ENCODE measurements at places on chromosomes 13 and 19.

DNA sequence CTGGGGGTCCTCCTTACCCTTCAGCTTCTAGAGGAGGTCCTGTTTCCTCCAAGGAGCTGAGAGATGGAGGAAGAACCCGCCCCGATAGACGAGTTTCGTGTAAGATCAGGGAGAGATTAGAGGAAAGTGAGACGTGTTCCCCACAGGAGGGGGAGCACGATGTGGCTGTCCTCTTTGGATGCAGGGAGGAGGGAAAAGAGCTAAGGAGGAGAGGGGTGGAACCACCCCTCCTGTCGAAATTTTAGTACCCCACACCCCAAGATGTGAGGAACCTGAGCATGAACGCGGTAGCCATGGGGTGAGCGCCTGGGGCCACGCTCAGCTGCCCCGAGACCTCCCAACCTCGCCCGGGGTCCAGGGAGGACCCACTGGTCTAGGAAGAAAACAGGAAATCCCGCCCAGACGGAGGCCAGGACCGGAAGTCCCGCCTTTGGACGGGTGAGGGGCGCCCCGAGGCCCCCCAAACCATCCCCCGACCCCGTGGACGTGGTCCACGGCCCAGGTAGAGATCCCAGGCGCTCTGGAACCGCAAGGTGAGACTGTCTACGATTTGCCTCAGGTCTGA, 1.2 kb downstream of the AKT1S1 start:
- no peak for DNase-seq

DNA sequence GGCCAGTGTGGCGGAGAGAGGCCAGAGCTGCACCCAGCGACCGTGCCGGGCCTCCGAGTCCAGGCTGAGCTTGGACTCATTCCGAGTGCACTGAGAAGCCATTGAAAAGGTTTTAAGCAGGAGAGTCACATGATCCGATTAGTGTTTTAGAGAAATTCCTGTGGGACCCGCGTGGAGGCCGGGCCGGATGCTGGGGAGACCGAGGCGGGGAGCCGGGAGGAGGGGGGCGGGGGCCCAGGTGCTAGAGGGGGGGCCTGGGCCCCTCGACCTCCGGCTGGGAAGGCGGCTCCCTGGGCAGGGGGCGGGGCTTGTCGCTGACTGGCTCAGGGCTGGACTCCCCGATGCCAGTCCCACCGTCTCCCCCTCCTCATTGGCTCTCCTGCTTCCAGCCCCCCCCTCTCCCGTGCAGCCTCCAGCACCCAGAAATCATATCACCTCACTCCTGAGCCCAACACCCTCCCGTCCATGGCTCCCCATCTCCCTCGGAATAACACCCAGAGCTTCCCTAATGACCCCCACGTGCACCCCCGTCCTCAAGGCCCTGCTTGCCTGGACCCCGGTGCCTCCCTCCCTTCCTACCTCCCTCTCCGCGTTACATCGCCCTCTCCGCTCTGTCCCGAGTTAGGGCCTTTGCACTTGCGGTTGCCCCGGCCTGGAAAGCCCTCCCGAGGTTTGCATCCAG, 5.2 kb upstream of the ZNF579 start:
- DNase-seq, result no peak

DNA sequence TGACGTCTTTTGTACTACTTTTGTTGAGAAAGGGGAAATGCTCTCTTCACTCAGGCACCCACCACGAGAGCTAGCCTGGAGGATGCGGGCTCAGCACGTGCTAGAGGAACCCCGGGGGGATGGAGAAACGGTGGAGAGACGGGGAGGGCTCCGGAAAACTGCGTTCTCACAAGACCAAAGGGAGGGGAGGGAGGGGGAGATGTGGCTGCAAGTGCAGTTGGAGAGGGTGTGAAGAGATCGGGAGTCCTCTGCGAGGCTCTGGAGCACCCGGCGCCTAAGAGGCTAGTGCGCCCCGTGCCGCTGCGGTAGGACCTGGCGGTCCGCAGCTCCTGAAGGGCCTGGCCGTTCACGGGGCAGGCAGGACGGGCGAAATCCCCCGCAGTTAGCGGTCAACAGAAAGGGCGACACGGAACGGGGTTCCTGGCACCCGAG, 43.4 kb upstream of the XPO4 start:
- DNase-seq, result no peak

DNA sequence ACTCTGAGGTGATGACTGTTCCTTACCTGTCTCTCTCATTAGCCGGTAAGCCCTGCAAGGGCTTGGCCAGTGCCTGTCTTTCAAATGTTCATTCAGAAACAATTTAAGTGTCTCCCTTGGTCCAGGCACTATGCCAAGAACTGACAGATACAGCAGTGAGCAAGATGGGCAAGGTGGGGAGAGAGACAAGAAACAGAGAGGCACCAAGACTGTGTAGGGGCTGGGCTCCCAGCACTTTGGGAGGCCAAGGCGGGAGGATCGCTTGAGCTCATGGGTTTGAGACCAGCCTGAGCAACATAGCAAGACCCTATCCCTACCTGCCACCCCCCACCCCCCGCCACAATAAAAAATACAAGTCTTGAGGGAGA, 1.3 kb upstream of the CCNE1 start:
- DNase-seq, result no peak

DNA sequence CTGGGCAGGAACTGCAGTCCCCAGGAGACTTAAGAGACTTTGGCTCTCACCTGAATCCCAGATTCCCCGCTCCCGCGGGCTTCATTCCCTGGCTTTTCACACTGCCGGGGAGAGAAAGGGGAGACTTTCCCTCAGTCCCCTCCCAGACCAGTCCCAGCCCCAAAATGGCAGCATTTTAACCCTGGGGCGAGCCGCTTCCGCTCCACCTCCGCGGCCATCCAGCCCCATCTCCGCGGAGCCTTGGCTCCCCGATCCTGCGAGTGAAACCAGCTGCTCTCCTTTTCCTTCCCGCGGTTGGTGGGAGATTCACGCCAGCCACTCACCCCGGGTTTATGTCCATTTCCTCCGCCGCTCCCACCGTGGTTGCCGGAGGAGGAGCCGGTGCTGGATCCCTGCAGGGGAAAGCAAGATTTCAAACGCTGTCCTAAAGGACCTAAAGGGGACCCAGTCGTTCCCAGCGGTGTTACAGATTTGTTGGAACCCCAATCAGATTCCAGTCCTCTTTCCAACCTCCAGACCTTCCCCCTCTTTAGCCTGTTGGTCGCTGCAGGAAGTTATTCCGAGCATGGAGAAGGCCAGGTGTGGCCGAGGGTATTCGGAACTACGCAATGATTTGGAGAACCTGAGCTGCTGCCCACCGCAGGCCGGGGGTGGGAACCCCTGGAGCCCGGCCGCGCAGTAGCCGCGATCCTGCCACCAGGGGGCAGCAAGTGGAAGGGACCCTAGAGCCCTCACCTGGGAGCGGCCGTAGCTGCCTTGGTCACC, 3.4 kb downstream of the DMKN start:
- no peak for DNase-seq

DNA sequence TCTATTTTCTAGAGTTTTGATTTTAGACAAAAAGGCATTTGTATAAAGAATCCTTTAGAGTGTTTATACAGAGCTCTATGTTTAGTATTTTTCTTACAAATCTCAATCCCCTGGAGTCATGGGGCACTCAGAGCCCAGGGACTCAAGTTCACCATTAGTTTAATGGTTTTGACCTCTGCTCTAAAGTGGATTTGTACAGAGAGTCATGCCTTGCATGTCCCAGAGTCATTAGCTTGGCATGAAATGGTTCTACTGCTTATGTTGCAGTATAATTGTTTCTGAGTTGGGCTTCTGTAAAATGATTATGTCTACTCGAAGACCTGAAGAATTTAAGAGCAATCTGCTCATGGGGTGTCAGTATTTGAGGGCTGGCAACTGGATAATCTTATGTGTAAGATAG, 406.2 kb downstream of the DLEU7 start:
- DNase-seq, result no peak

GRCh38 chr19:6095760-6096159, 14.5 kb downstream of the RFX2 start:
- no peak for DNase-seq

DNA sequence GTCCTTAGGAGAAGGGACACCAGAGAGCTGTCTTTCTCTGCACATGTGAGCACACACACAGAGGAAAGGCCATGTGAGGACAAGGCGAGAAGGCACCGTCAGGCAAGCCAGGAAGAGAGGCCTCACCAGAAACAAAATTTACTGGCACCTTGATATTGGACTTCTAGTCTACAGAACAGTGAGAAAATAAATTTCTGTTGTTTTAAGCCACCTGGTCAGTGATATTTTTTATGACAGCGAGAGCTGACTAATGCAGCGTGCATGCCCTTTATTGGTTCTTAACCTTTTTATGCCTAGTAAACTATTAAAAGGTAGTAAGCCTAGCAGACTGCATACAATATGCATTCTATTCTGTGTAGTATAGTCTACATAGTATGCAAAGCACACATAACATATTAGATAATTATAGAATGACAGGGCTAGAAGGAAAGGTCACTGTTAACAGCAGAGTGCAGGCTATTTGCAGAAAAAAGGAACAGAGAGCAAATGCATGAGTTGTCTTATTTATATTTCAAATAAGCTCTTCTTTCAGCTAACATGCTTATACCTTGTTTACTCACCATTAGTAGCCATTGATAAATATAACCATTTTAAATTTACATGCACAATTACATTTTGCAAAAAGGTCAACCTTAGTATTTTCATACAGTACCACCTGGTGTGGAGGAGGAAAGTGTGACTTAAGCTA, 25.2 kb upstream of the KATNAL1 start:
- DNase-seq, result no peak

GRCh38 chr13:22218797-22219196, 547.9 kb downstream of the FGF9 start:
- DNase-seq, result no peak

DNA sequence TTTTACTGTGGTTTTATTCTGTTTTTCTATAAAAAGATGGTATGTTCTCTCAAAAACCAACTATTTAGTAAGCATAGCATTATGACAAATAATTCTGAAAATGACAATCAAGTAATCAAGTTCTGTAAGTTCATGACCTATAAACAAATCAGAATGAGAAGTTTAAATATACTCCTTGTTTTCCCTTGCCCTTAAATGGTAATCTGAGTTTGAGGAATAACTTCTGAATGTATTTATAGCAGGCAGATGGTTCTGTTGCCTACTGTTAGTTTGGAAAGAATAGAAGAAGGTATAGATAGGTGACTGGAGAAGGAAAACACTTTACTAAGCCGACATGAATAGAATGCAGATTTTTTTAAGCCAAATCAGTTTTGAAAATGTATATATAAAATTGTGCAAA, 63.9 kb downstream of the POSTN start:
- DNase-seq, result no peak
